Smooth muscle cell of trachea (primary cell): ENCODE measurements at places on chromosomes 5 and 9. TPM values are rescaled to one million over a fixed set of nuclear protein-coding genes. Genes with fewer than 3 reads are reported as not detected.

MARCHF6 gene
- total RNA-seq = 79.7 and 82.5 TPM in 2 replicates

NIPBL gene
- total RNA-seq = 18.0 and 32.4 TPM in 2 replicates

SPATA31D4 gene
- total RNA-seq = not detected in 2 replicates

RANBP17 gene
- total RNA-seq = 0.83 and 6.8 TPM in 2 replicates

ZNF169 gene
- 5.0 and 9.0 TPM in 2 replicates for total RNA-seq

PTGR1 gene
- total RNA-seq = 139 and 161 TPM in 2 replicates

DMRT2 gene
- total RNA-seq = 0.17 TPM in 1 of 2 replicates, not detected in the other

ZNG1A gene
- total RNA-seq = 12.1 and 50.9 TPM in 2 replicates

LPAR1 gene
- 220 and 405 TPM in 2 replicates for total RNA-seq

PCDHA13 gene
- under 0.01 TPM in 2 replicates for total RNA-seq

NRG2 gene
- 0.66 and 0.73 TPM in 2 replicates for total RNA-seq

SPINK7 gene
- not detected in 2 replicates for total RNA-seq

COL23A1 gene
- under 0.01 and 0.15 TPM in 2 replicates for total RNA-seq

TLR4 gene
- total RNA-seq = 1.9 and 6.0 TPM in 2 replicates

NR5A1 gene
- total RNA-seq = not detected in 2 replicates

RASGRF2 gene
- 7.7 and 9.1 TPM in 2 replicates for total RNA-seq

PPP2R2B gene
- 0.17 TPM in 1 of 2 replicates, not detected in the other for total RNA-seq

BAAT gene
- not detected in 2 replicates for total RNA-seq

C7 gene
- total RNA-seq = 0.15 and 0.83 TPM in 2 replicates

ALDOB gene
- total RNA-seq = not detected in 2 replicates

IL5 gene
- total RNA-seq = not detected in 2 replicates
